ENCODE measurements at places on chromosomes 6 and 20.

DNA sequence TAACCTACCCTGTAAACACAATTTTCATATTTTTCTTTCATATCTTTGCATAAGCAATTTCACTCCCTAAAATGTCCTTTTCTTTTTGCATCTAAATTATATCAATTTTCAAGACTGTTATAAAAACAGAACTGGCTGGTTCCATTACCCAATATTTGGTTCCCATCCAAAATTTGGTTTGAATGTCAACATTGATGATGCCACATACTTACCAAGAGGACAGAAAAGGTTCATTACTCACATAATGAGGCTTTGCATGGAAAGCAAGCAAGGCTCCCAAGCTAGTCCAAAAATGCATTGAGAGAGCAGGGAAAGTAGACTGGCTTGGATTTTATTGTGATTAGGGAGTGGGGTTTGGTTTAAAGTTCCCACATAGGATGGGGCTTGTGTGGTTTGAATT, 144.4 kb upstream of the AKIRIN2 start:
- no peak for DNase-seq

- no peak for DNase-seq
Observed at GRCh38 chr6:88476388-88476787, 310.2 kb upstream of the CNR1 start.

DNA sequence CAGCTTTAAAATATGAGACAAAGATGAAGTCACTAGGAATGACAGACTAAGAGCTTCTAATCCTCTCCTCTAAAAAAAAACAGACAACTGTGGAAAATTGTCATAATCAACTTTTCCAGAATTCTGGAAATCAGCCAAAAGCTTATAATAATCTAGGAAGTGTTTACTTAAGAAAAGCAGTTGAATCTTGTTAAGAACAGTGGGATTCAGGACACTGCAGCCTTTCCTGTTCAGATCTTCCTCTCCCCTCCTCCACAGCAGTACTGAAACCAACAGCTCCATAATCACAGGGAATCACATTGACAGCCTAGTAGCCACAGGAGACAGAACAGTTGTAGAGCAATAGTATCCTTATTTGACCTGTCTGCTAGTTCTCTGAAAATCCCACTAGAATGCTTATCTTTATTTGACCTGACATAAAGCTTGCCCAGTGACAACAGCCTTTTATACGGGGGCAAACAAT, 41.6 kb downstream of the IBTK start:
- DNase-seq = peak; percentile 92

GRCh38 chr20:23350904-23351838, 580 bp downstream of the NXT1 start:
- DNase-seq = peak; percentile 67
